Activated CD4-positive, CD25-positive, alpha-beta regulatory T cell (primary cell): ENCODE measurements at places on chromosomes 6 and 20.

DNA sequence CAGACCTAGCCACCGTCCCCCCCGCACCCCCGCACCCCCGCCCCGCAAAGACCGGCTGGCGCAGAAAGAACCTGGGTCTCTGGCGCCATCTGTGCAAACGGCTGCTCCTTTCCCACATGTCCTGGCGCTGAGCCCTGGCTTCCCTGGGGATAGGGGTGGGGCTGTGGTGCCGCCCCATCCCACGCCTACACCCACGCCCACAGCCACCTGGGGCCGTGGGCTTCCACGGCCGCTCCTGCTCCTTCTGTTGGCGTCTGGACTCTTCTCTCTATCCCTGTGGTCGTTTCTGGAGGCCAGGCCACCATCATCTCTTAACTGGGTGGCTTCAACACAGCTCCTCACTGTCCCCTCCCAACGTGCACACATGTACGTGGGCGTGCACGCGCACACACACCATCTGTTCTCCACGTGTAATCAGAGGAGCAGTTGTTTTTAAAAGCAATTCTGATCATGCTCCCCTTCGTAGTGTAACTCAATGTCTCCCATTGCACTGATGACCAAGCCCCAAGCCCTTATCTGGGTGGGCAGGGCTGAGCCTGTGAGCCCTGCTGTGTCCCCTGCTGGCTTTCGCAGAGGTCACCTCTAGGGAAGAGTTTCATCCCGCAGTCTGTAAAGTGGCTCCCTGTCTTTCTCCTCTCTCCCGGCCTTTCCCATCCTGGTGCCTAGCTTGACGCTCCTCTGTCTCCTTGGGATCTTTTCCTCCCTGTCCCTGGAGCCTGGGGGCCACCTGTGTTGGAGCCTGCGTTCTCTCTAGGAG, 31.9 kb upstream of the FAM83D start:
- no peak for DNase-seq

GRCh38 chr20:39853050-39853449, 836.0 kb downstream of the MAFB start:
- no peak for DNase-seq

- DNase-seq: no peak
Measured at GRCh38 chr20:14828459-14828858, 491.0 kb upstream of the FLRT3 start.

DNA sequence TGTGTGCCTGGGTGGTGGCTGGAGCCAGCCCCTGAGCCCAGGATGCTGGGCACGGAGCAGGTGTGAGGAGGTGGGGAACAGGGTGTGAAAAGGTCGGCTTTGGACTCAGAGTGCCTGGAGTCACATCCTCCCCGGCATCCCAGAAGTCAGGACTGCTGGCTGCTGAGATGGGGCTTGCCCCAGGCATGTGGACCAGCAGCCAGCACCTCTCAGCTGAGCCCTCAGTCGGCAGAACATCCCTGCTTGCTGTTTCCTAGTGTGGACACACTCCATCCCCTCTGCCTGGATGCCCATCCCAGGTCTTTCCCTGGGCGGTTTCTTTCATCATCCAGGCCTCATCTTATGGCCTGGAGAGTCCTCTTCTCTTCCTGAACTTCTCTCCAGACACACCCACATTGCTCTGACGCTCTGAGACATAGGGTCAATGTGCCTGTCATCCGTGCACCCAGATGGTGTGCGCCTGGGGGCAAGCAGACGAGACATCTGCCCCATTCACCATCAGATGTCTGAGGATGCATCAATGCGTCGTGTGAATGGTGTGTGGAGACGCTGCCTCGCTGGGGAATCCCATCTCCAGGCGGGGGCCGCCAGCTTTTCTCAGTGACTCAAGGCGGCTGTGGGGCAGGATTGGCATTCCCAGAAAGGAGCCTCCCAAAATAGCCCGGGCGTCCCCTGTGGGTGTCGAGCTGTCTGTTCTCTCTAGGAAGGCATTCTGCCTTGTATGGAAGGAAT, 104.2 kb downstream of the SYCP2 start:
- no peak for DNase-seq

DNA sequence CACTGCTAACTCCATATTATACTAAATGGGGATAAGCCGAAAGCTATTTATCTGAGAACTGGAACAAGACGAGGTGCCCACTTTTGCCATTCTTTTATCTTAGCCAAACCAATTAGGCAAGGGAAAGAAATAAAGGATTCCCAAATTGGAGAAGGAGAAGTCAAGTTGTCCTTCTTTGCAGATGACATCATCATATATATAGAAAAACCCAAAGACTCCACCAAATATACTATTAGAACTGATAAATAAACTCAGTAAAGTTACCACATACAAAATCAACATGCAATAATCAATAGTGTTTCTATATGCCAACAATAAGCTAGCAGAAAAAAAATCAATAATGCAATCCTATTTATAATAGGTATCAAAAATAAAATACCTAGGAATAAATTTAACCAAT, 570.3 kb upstream of the EPHA7 start:
- DNase-seq: no peak

GRCh38 chr6:39948199-39948791, 14.0 kb upstream of the MOCS1 start:
- no peak for DNase-seq
